Activated CD4-positive, alpha-beta T cell treated with anti-CD3 and anti-CD28 coated beads, Interleukin-2, amount 50 U/mL, for 24 hours (primary cell): ENCODE measurements at places on chromosomes 13 and 19.
A peak's percentile ranks its signal among the peaks of the same experiment; 100 is the strongest.

GRCh38 chr19:56141417-56141993, 418 bp downstream of the ZNF444 start:
- DNase-seq: no peak

- no peak for DNase-seq
Measured at GRCh38 chr19:30535011-30535410, 162.8 kb downstream of the ZNF536 start.

DNA sequence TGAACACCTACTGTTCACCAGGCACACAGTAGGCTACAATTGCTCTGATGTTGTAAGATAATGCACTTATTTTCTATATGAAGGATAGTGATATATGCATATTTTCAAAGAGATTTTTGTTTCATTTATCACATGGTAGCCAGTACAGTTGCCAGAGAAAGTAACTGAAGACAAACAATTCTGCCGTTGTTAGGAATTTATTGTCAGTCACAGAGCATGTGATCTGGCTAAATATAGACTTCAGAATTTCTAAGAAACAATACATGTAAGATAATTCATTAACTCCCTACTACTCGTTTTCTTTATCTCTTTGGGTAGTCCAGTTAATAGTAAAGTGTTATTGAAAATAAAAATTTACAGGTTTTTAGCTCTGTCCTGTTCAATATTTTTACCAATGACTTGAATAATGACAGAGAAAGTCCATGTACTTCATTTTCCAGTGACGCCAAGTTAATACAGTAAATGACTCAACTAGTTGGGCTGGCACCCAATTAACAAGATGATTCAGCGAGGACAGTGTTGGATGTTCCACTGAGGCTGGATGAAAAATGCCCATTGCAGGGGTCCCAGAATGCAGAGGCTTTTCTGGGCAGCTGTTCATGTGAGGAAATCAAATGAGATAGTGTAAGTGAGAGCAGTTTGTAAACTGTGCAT, 35.6 kb downstream of the GJA3 start:
- no peak for DNase-seq

DNA sequence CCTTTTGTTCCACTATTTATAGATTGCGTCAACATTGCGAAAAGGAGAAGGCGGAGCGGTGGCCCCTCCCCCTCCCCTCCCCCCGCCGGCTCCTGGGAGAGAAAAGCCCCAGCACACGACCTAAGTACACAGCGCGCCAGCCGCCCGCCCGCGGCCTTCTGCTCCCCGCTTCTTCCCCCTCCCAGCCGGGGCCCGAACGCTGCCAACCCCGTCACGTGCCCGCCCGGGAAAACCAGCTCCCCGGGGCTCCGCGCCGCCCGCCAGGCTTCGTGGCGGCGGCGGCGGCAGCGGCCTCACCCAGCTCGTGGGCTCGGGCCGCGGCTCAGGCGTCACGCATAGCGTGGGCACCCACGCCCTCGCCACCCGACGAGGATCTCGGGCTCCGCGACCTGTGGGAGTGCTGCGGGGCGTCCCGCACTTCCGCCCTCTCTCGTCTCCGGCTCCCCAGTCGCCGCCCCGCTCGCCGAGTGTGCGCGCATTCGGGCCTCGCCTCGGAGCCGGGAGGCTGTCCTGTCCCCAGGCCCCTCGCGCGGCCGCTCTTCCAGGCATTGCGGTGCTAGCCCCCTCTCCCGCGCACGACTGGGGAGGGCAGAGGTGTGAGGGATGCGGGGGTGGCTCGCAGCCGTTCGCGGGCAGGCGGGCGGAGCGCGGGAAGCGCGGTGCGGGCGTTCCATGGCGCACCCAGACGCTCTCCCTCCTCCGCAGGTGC, 110.5 kb downstream of the KCNRG start:
- peak; percentile 60 for DNase-seq

DNA sequence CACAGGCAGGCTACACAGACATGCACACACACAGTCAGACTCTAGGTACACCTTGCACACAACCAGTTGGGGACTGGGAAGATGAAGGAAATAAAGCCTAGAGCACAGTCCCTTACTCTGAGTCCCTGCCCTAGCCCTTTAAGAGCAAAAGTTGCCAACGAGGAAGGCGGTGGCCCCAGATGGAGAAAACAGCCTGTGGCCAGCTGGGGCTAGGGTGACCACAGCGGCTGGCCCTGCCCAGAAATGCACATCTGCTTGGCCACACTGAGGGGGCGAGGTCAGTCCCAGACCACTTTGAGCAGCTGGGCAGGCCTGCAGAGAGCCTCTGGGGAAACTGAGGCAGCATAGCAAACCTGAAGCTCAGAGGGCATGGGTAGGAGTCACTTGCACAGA, 52.3 kb downstream of the PTPRS start:
- DNase-seq: no peak

DNA sequence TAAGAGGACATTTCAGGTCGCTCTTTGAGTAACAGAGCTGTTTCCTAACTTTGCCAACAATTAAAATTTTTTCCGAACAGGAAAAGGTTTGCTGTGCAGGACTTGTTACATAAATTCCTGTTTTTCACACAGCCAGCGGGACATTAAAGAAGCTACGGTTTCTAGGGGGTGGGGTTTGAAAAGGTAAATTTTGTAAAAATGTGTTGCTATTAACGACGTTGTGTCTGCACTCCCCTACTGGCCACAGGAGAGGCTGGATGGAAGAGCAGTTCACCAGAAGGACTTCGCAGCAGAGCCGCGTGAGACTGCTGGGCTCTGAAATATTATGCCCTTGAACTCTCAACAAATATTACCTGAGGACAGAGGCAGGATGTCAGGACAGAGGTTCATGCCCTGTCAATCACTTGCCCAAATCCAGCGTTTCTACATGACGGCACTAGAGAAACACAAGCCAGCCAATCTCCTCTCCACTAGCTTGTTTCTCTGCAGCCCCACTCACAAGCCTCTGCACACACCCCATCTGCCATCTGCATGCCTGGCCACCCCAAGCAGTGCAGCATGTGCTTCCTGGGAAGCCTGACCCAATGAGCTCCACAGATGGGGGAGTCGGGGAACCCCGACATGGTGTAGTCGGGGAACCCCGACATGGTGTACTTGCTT, 102.0 kb downstream of the FOXO1 start:
- no peak for DNase-seq

DNA sequence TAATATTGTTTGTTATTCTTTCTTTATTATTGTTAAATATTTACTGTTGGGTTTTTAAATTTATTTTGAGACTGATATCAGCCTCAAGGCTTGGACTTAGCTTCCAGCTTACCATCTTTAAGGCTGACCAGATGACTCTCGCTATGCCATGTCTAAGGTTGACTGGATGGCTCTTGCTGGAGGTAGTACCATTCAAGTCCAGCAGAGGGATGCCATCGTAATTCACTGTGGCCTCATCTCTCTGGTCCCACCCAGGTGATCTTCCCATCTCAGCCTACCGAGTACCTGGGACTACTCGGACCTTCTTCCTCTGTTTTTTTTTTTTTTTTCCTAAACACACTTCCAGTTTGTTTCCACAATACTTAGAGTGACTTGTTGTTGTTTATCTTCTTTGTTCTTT, 41.7 kb upstream of the ZNF91 start:
- DNase-seq: no peak

DNA sequence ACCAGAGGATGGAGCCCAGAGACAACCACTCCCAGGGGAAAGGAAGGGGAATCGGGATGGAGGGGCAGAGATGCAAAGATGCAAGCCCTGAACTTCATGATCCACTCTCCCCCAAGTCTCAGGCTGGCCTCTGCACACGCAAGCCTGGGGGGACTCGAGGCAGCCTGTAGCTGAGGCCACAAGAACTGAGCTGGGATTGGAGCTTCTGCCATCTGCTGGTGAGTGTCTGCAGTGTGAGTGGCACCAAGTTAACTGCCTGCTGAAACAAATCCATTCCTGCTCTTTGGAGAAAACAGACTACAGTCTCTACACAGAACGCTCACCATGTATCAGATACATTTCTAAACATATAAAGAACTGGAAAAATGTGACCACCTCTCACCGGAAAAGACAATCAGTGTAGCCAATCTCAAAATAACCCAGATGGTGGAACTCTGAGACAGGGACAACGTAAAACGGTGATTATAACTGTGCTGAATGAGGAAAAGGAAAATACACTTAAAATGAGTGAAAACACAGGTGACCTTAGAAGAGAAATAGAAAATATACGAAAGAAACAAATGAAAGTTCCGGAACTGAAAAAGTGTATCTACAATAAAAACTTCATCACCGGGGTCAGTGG, 62.1 kb downstream of the KLF2 start:
- no peak for DNase-seq

- no peak for DNase-seq
Measured at GRCh38 chr19:7307590-7308218, 13.5 kb upstream of the INSR start.

- no peak for DNase-seq
Measured at GRCh38 chr19:289651-290371, 1.4 kb downstream of the PLPP2 start.

GRCh38 chr13:47109028-47109427, 212.2 kb upstream of the HTR2A start:
- DNase-seq: no peak

- no peak for DNase-seq
Measured at GRCh38 chr19:1646149-1646548, 6.3 kb downstream of the TCF3 start.

DNA sequence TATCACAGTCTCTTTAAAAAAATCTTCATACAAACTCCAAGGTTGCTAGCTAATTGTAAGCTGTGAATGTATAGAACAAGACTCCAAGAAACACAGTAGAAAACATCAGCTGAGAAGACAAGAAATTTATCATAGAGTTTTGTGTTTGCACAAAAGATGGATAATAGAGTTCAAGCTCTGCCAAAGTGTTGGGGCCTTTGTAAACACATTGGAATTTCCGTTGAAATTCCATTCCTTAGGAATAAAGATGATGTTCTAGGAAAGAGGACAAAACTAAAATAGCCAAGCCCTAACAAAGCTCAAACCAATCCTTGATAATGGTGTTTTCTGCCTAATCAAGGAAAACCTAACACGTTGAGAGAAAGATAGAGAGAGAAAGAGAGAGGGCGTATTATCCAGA, 20.6 kb downstream of the LRRC63 start:
- no peak for DNase-seq

DNA sequence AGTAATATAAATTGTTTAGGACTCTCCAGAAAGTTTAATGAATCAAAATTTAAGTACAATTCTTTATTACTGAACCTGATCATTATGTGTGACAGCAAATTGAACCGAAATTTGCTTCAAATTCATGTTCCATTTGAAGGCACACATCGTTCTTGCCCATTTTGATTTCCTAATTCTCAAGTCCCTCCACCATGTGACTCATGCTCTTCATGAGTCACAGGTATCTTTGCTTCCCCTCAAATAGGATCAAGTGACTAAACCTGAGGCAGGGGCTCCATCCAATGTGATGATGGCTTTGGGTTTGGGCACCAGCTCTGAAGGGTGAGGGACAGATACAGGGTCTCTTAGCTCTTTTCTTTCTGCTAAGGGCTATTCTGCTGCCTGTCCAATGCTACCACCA, 86.1 kb downstream of the THSD1 start:
- no peak for DNase-seq

GRCh38 chr19:6801485-6802086, 29.1 kb downstream of the VAV1 start:
- DNase-seq: peak; percentile 70

- DNase-seq: no peak
Measured at GRCh38 chr13:46614582-46614981, 61.6 kb downstream of the LRCH1 start.

DNA sequence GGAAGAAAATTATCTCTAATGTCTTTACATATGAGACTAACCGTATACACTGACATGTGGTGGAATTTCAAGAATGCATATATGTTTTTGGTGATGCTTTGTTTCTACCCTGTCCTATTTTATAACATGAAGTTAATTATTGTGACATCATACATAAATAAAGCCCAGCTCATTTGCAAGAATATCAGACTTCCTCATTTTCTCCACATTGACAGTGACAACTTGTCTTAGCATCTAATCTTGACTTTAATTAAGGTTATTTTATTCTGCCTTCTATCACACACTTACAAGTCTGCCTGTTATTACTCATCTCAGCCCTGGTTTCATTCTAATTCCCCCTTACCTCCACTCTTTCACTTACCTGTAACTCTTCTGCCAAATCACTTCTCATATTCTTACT, 140.6 kb upstream of the STARD13 start:
- no peak for DNase-seq

DNA sequence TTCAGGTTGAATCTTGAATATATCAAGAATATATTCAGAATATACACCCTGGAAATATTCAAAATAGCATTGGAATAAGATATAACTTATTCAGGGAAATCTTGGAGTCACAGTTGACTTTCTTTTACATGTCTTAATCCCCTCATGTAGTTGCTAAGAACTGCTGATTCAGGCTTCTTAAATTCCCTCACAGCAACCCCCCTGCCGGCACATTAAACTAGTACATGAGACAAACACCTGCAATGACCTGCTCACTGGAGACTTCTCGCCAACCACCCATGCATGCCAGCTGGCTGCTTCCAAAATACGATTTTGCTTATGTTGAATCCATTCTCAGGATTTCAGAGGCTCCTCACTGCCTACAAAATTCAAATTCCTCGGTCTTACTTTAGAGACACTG, 997.1 kb downstream of the EFNB2 start:
- no peak for DNase-seq
